ENCODE measurements at places on chromosomes 11 and 22.

DNA sequence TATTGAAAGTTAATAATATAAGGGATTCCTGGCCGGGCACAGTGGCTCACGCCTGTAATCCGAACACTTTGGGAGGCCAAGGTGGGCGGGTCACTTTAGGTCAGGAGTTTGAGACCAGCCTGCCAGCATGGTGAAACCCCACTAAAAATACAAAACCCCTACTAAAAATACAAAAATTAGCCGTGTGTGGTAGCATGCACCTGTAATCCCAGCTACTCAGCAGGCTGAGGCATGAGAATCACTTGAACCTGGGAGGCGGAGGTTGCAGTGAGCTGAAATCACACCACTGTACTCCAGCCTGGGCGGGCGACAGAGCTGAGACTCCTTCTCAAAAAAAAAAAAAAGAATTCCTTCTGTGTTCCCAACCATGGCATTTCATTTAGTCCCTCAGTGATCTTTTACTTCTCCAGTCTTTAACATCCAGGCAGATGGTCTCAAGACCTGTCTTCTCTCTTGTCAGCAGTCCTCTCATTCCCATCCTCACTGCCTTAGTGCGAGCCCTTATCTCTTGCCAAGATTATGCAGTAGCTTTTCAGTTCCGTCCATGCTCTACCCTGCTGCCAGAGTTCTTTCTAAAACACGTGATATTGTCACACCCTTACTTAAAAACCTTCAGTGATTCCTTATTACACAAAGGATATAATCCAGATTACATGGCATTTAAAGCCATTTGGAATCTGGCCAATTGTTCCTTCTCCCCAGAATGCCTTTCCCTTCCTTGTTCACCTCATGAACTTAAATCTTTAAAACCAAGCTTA is 17.9 kb downstream of the RTN3 start:
- no peak for DNase-seq

DNA sequence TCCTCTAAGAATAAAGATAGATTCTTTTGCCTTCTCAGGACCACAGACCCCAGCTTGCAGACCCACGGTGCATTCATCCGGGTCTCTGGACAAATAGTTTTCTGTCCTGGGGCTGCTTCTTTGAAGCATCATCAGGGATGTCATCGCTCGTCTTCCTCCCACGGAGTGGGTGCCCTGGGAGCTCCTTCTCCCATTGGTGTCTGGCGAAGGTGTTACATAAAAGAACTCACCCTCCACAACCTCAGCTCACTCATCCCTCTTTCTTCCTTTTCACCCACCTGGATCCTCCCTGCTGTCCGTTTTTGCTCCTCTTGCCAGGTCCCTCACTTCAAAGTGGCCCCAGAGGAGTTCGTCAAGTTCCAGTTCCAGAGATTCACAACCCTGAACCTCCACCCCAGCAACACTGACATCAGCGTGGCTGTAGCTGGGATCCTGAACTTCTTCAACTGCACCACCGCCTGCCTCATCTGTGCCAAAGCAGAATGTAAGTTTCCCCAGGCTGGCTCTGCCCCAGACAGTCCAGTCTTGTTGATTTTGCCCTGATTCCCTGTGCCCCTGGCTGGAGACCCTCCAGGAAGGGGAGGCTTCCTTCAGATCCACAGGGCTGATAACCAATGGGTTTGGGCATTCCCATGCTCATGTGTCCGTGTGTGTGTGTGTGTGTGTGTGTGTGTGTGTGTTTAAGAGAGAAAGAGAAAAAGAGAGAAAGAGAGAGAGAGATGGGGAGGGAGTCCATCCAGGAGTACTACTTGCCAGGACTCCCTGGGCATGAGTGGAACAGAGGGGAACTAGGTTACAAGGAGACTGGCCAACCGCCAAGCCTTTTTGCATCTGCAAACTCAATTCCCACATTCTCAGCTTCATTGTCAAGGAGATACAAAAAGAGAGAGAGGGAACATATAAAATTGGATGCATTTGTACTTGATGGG is 204.2 kb upstream of the TBCEL start:
- DNase-seq, result peak; percentile 46

DNA sequence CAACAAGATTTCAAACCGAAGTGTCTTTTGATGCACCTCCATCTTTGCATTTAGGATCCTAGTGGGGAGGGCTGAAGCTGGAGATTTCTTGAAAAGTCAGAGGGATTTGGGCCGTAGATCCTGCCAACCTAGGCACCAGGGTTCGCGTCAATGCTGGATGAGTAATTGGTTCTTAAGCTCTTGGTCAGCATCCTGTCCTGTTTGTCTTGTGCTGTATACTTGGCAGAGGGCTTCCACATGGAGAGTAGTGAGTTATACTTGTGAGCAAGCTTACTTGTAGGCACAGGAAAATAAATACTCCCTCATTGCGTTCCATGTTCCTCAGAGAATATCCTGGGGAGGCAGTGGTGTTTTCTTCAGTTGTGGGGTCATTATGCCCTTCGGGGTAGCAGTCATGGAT is 12.6 kb downstream of the INSC start:
- DNase-seq, result no peak

DNA sequence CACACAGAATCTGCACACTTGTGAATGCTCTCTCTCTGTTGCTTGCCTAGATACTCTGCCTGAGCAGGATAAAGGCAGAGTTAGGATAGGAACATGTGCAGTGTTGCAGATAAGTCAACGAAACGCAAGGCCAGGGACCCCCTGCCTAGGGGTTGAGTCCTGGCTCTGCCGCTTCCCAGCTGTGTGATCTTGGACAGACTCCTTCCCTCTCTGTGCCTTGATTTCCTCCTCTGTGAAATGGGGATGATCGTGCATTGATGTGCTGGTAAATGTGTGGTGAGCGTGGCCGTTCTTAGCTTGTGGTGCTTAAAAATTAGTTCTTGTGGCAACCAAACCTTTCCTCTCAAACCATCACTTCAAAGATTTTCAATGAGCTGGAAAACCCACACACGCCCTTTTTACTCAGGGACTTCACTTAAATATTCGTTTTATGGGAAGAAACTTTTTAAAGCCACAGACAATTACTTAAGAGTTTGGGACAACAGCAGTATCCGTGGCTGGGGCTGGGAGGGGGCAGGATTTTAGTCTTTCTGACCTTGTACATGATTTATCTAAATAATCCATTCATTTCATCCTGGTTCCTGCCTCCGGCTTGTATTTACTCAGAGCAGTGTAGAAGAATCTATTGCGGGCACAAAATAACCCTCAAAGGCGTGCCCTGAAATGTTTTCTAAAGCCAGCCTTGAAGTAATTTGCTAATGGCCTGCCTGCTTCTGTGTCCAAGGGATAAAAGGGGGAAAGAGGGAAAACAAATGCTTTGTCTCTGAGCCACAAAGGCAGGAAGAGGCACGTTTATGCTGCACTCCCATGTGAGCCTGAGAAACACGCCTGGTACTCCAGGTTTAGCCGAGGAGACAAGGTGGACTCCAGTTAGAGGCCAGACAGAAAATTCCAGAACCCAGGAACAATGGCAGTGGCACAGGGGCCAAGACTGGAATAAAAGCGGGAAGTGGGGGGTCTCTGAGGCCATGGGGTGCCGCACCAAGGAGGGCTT is 85.0 kb upstream of the CRYBB3 start:
- no peak for DNase-seq

GRCh38 chr22:38035530-38035885 is 21.7 kb upstream of the PICK1 start:
- DNase-seq, result no peak

DNA sequence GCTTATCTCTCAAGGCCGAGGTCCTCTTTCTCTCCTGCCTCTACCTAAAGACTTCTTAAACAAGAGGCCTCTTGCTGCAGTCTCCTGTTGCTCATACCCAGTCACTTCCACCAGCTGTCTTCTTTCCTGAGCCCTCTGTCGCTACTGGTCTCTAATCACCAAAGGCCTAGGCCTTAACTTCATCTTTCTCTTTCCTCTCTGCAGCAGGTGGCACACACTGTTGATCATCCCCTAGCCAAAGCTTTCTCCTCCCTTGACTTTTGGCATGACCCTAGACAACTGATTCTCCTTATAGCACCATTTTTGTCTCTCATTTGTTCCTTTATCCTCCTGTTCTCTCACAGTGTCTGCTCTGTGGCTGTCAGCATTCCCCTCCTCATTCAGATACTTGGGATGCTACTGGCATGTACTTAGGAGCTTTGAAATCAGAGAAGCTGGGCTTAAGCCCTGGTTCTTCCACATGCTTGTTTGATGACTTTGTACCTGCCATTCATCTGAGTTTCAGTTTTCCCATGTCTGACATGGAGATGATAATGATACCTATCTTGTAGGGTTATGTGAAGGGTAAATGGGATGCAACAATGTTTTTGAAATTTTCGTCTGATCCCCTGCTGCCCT is 22.4 kb downstream of the ENDOD1 start:
- DNase-seq, result no peak

All from left hindlimb (tissue), 1 donor.